ENCODE measurements at places on chromosomes 4 and X.

GRCh38 chr4:15777697-15778288, 335 bp upstream of the CD38 start:
- DNase-seq = no peak

- DNase-seq = no peak
Measured at GRCh38 chrX:110051559-110051958, 48.6 kb downstream of the TMEM164 start.

GRCh38 chr4:40205259-40206198, 8.7 kb downstream of the RHOH start:
- no peak for DNase-seq

DNA sequence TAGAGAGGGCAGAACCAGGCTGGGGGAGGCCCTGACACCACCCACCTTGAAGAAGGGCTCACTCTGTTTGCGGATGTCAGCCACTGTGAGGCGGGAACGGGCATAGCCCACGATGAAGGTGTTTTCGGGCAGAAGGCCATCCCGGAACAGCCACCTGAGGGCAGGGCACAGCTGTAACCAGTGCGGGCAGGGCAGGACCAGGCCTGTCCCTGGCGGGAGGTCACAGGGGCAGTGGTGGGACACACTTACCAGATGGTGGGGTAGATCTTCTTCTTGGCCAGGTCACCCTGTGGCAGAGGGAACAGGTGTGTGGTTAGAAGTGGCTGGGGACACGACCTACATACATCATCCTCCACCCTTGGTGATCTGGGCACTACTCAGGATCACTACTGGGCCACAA, 10.8 kb downstream of the G6PD start:
- no peak for DNase-seq

GRCh38 chr4:52837716-52838558, 24.2 kb upstream of the RASL11B start:
- no peak for DNase-seq

Data from naive thymus-derived CD8-positive, alpha-beta T cell (primary cell).